ENCODE measurements at places on chromosomes 6 and 20.
A peak's percentile ranks its signal among the peaks of the same experiment; 100 is the strongest.

DNA sequence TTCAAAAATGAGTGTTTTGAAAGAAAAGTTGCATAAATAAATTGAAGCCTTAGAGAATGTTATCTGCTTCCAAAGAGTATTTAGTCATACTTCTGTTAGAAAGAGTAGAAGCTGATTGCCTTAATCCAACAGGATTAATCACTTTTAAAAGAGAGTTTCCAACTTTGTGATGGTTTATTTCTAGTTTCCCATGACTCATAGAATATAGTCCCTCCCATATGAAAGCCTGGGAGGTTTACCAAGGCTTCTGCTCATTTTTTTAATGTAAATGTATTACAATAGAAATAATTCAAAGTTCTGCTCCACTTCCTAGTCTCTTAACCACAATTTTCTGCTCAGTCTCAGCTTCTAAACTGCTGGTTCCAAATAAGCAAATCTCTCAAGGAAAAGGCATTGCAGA lies 118.0 kb upstream of the IRAK1BP1 start:
- DNase-seq: no peak

- peak; percentile 68 for DNase-seq
Measured at GRCh38 chr6:125986301-125987025, at the start of gene TRMT11. TRMT11 (plus strand) TSS chr6:125986540; CDS start chr6:125986551, 11 bp downstream.

DNA sequence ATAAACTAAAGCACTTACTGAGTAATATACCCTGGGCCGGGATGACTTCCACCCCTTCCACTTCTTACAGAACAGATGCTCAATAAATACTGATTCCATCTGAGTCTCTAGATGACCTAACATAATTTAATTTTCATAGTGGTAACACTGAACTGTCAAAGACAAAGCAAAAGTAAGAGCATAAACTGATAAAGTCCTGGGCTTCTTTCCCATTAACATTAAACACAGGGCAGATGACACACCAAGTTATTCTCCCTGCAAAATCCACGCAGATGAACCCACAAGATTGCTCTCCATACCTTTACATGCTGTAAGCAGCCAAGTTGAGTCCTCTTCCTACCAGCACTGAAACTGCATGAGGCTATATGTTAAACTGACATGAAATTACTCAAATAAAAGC lies 27.1 kb downstream of the AGPAT4 start:
- DNase-seq: no peak

- DNase-seq: no peak
Measured at GRCh38 chr6:53945765-53946407, 151.1 kb downstream of the LRRC1 start.

DNA sequence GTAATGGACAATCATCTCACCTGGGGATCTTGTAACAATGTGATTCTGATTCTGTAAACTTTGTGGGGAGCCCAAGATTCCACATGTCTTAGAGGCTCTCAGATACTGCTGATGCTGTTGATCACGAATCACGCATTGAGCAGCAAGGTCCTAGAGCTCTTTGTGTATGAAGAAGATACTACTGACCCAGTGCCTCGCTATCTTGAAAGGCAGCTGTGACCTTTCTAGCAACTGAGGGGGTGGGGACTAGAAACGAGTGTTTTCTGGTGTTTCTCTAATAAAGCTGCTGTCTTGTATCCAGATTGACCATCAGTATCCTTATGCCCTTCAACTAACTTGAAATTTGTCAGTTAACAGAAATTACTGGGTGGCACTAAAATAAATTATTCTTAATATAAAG lies 142.9 kb downstream of the MTHFD1L start:
- DNase-seq: no peak

GRCh38 chr6:57162516-57162915 lies 9.6 kb upstream of the BAG2 start:
- DNase-seq: no peak

DNA sequence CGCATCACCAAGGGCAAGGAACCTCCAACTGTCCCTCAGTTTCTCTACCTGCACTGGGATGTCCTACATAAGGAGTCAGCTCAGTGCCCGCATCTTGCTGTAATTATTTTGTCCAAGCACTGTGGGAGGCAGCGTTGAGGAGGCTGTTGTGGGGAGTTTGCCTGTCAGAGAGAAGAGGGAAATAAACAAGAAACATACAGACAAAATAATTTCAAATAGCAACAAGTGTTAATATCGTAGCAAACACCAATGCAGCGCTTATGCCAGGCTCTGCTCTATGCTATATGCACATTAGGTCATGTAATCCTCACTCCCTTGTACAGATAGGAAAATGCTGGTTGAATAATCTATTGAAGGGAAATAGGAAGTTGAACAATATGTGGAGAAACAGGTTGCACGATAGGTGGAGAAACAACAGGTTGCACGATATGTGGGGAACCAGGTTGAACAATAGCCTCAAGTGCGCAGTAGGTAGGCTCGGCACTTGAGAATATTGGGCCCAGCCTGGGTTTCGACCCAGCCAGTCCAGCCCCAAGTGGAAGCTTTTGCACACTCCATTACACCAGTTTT lies 91.2 kb upstream of the SIRPA start:
- no peak for DNase-seq

DNA sequence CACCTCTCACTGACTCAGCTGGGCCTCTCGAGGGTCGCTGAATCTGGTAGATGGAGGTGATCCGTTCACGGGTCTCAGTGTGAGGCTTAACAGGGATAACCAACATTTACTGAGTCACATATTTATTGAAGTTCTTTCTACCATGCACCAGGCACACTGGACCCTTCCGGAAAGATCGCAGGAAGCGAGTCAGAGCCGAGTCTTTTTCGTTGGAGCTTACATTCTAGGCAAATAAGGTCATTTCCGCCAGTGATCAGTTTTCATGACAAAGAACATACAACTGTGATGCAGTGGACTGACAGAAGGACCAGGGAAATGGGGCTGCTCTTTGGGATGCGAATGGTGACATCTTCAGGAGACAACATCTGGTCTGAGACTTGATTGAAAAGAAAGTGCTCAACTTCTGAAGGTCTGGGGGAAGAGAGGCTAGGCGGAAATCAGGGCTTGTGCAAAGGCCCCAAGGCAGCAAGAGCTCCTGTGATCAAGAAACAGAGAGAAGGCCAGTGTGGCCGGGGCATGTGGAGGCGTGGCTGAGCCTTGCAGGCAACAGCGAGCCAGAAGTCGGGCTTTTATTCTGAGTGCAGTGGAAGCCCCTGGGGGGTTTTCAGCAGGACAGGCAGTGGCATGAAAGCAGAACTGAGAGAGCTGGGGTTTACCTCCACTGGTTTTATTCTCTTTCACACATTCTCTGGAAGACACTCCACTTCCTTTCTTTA lies 56.7 kb downstream of the APCDD1L start:
- no peak for DNase-seq

- no peak for DNase-seq
Measured at GRCh38 chr6:147614501-147614900, 106.0 kb downstream of the SAMD5 start.

DNA sequence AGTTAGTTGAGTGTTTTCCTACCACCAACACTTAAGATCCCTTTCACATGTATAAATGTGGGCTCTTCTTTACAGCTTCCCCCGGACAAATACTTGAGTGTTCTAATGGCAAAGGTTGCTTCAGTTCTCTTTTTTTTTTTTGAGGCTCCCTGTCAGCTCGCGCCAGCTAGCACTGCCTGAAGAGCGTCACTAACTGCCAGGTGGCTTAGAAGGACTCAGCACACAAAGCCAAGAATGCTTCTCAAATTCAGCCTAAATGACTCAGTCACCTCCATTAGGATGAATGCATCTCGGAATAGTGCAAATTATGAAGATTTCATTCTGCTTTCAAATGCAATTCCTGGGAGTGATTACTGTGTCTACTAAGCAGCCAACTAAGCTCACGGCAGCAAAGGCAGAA lies 150.7 kb upstream of the BTBD3 start:
- DNase-seq: no peak

DNA sequence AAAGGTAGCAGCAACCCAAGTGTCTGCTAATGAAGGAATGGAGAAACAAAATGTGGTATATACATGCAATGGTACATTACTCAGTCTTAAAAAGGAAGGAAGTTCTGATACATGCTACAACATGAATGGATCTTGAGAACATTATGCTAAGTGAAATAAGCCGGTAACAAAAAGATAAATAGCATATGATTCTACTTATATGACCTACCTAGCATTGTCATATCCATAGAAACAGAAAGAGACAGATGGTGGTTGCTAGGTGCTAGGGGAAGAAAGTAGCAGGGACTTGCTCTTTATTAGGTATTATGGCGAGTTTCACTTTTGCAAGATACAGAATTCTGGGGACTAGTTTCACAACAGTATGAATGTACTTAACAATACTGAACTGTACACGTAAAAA lies 46.6 kb downstream of the UBR2 start:
- DNase-seq: no peak

- DNase-seq: no peak
Measured at GRCh38 chr20:48725555-48725991, 102.2 kb downstream of the PREX1 start.

- no peak for DNase-seq
Measured at GRCh38 chr20:57779401-57780003, 69.7 kb upstream of the PMEPA1 start.

GRCh38 chr6:48744948-48745347 lies 634.0 kb upstream of the PTCHD4 start:
- DNase-seq: no peak

DNA sequence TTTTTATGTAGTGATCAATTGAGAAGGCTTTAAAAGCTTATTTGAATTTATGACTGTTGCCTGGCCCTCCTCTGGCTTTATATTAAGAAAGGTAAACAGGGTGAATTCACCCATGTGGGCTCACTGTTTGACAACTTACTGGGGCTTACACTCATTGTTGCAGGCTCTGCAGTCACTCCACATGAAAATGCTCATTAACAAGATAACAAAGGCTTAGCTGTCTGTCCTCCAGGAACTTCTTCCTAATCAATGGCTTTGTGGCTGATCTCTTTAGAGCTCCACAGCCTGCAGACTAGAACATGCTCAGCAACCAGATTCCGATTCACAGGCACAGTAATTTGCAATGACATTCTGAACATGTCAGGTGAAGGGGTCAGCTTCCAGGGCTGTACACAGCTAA lies 323.2 kb upstream of the MAN1A1 start:
- DNase-seq: no peak

DNA sequence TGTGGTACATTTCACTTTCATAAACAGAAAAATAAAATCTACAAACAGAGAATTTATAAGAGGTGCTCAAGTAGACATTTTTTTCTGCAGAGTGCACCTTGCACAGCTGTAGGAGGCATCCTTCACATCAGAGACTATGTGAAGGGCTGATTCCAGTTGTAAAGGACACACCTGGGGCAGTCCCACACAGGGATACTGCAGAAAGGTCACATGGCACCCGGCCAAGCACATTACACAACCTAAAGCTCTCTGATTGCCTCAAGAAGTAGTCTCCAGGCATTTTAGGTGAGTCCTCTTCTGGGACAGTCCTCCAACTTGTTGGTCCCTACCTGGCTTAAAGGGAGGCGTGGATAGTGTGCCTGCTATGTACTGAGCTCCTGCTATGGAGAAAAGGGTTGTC lies 502.9 kb upstream of the NOX3 start:
- no peak for DNase-seq

DNA sequence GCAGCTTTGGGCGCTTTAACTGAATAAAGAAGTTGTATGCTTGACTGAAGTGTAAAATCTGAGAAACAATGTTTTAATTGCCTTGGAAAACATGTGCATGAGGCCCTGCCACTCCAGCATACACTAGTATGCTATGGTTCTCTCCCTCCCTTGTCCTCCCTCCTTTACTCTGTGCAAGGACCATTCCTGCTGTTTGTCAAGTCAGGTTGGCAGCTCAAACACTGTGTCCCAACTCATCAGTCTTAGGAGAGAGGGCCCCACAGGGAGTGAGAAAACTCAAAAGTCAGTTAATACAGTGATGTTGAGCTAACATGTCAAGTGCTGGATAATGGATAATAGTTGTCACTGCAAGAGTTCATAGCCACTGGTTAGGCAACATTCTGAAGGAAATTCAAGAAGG lies 543.6 kb downstream of the GRIK2 start:
- DNase-seq: no peak

- peak; percentile 49 for DNase-seq
Measured at GRCh38 chr6:32796848-32797776, 19.7 kb downstream of the HLA-DOB start.

DNA sequence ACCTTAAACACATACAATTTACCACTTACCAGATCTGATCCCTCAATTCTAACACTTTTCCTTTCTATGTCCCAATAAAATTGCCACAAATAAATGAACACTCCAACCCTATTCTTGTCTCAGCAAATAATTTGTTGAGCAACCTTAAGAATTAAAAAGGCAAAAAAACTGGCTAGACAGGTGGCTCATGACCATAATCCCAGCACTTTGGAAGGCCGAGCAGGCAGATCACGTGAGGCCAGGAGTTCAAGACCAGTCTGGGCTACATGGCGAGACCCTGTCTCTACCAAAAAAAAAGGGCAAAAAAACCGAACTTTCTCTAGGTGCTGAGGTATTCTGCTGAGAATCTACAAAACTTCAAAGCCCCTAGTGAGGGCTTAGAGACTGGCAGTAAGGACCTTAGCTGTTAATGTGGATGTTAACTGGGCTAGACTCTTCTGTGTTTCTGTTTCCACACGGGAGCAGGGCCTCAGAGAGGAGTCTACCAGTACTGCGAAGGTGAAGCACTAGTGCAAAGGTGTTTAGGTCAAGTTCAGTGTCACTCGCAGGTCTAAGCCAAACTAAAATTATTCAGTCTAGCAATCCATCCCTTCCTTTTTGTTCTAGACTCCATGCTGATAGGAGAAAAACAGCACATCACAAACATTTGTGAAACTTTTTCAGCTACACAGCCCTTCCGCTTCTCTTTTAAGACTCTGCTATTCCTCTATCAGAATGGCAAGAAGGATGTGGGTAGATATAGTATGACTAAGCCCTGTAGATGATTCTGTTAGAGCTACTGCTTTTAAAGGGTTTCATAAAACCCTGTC lies 2.6 kb downstream of the FASTKD5 start:
- DNase-seq: no peak

DNA sequence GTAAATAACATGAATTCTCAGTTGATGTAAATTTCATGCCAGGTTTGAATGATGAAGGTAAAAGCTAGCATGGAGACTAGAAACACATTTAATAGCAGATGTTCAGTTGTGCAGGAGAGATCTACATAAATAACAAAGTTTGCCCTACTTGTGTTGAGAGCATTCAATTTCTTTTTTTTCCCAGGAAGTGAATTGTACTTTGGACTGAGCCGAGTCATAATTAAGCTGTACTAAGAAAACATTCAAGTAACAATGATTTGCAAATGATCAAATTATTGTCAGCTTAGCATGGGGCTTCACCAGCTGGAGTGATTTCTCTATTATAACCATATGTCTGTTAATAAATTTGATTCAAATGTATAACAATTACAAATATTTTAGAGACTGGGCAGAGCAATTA lies 893.5 kb upstream of the MAP3K7 start:
- no peak for DNase-seq

DNA sequence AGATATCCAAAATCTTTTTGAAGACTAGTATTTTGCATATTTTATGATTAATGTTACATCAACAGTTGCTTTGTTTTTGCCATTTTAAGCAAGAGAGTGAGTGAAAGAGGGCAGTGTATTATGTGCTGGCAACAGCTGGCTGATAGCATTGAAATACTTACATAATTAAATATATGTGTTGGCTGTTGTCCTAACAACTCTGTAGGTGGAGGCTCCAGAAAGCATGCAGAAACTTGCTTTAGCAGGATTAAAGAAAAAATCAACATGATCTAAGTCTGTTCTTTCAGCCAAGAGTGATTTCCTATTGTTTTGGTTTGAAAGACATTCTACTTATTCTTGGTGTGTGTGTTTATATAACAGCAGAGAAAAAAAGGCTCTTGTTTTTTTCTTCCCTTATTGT lies 127.5 kb downstream of the CDKAL1 start:
- no peak for DNase-seq

GRCh38 chr6:33616913-33617312 lies 4.2 kb upstream of the ITPR3 start:
- DNase-seq: no peak

GRCh38 chr20:63982937-63983336 lies 2.0 kb downstream of the PRPF6 start:
- no peak for DNase-seq
